ENCODE measurements at places on chromosomes 11 and 22.

DNA sequence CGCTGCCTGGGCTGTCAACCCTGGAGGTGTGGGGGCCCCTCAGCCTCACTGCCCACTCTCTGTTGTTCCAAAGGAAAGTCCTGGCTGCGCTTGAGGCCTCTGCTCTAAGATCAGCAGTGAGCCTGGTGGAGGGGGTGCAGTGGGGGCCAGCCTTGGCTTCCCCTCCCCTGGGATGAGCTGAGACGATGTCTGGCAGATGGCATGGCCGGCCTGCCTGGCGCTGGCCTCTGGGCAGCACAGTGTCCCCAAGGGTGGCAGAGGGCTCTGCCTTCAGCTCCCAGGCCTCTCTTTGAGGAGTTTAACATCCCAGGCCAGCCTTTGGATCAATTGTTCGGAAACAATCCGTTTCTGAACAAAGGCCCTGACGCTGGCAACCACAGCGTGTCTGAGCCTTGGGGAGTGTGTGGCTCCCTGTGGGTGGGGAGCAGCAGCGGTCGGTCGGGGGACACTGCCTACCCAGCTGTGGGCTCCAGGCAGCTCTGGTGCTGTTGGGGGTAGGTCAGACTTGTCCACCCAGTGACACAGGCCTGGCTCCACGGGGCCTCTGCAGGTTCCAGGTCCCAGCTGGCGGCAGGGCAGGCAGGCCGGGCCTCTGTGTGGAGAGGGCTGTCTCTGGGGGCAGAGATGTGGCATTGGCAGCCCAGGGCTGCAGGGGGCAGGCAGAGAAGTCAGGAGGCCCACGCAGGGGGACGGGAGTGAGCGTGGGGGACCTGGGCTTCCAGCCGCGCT, 12.1 kb downstream of the TSPAN4 start:
- DNase-seq: no peak

GRCh38 chr11:60918939-60919265, 4.9 kb downstream of the TMEM109 start:
- no peak for DNase-seq

- DNase-seq: no peak
These were observed 10.4 kb downstream of the PISD start for GRCh38 chr22:31651664-31652063.

GRCh38 chr22:23754980-23755636, 883 bp upstream of the VPREB3 start:
- DNase-seq: no peak

GRCh38 chr22:44144046-44144569, 36.6 kb upstream of the PARVG start:
- no peak for DNase-seq

DNA sequence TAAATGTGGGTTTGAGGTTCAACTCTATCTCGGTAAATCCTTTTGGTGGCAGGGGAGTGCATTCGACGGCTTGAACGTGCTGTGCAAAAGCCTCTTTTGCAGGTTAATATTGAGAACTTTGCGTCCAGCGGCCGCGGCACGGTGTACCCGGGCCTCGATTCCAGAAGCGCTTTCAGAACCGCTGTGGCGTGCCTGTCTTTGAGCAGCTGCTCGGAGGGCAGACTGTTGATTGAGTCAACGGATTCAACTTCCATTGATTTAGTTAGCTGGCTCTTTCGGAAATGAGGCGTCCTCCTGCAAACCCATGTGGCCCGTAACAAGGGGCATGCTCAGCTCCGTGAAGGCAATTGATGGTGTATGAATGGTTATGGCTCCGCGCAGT, 1247.8 kb downstream of the BRD1 start:
- no peak for DNase-seq

GRCh38 chr11:2355000-2355644, 22.0 kb upstream of the CD81 start:
- DNase-seq: no peak

DNA sequence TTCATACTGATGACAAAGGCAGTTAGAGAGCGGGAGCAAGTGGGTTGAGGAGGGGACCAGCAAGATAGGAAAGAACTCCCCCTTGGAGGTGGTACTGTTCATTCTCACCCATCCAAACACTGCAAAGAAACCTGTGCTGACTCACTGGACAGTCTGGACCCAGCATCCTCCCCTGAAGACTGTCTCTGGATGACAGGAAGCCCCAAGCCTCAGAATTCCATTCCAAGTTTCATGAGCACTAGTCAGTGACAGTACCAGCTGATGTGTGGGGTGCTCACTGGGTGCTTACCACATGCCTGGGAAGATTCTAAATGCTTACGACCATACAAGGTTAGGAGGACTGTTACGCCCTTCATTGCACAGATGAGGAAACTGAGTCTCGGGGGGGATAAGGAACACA, 160.9 kb downstream of the IGLL1 start:
- no peak for DNase-seq

- DNase-seq: no peak
These were observed 605.0 kb upstream of the RAG2 start for GRCh38 chr11:37203006-37203405.

GRCh38 chr22:19396934-19397733, 34.4 kb downstream of the HIRA start:
- DNase-seq: no peak

DNA sequence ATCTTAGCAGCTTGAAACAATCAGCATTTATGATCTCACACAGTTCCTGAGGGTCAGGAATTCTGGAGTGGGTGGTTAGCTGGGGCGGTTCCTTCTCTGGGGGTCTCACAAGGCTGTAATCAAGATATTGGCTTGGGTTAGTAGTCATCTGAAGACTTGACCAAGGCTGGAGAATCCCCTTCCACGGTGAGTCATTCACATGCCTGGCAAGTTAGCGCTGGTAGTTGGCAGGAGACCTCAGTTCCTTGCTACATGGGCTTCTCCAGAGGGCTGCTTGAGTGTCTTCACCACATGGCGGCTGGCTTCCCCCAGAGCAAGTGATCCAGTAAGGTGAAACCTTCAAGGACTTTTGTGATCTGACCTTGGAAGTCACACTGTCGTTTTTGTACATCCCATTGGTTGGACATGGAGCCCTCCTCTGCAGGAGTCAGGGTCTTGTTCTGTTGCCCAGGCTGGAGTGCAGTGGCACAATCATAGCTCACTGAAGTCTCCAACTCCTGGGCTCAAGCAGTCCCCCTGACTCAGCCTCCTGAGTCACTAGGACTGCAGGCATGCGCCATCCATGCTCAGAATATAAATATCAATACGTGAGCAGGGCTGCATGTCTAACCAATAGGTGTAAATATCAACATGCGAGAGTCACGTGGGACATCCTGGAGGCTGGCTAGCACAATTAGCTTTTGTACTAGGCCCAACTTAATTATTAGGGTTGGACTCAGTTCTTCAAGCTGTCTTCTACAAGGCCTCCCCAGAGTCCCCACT, 7.2 kb upstream of the NIPSNAP1 start:
- DNase-seq: peak; percentile 47

DNA sequence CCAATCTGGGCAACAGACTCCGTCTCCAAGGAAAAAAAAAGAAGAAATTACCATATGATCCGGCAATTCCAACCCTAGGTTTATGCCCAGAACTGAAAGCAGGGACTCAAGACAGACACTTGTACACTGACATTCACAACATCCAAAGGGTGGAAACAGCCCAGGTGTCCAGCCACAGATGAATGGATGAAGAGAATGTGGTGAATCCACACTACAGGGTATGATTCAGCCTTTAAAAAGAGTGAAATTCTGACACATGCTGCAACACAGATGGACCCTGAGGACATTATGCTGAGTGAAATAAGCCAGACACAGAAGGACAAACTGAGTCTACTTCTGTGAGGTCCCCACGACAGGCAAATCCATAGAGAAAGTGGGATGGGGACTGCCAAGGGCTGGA, 43.9 kb downstream of the SGSM3 start:
- DNase-seq: no peak

DNA sequence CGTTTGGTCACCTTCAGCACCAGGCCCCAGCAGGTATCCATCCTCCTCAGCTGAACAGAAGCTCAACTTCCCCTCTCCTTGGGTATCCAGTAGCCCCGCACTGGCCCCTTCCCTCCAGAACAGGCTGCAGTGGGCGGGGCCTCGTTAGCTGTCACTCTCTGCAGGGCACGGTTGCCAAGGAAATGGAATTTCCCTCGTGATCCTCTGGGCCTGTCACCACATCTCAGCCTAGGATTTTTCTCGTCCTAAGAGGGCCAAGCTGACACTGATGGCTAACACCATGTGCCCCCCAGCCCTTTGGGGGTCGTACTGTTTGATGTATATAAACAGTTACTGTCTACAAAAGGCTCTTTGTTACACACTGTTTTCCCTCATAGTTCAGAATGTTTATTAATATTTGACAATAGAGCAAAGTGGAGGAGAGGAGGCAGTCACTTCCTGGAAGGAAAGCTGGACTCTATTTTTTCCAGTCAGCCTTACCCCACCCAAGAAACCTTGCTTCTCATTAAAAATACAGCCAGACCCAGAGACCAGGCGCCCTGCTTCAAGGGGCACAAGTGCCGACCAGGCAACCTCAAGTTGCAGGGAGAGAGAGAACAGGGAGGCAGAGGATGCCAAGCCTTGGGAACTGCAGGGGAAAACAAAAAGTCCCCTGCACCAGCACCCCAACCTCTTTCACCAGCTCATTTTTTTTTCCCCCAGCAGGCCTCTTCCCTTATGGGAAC, 44.5 kb downstream of the FEZ1 start:
- no peak for DNase-seq

DNA sequence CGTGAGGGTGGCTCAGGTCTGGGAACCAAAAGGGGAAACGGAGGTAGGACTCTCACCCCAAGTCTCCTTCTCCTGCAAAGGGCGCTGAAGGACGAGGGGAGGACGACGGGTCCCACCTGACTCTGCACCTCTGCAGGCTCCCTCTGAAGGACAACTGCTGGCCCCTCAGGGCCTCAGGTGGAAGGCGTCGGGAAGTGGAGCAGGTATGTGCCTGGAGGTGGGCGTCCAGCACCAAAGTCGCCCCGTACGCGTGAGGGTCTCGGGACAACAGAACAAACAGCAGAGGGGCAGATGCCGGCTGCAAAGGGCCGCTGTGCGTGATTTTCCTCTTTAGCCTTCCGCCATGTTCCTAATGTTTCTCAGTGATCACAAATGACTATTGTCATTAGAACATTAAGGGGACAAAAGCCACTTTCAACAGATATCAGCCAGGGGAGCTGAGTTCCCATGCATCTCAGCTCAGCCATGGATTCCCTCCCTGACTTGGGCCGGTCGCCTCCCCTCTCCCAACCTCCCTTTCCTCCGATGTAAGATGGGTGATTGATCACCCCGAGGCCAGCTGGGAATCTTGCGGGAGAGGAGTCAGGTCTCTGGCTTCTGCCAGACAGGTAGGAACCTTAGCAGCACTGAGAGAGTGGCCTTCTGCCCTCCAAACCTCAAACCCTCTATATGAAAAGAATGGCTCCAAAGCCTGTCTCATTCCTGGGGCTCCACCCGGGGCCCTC, 836 bp downstream of the SLC16A8 start:
- no peak for DNase-seq
